ENCODE measurements at places on chromosomes 6 and 20.

- H3K4me3 ChIP-seq, result peak overlapping the region; percentile 18
- H3K27me3 ChIP-seq, result peaks cover 10% of the 10 kb centered on the region
- H3K4me1 ChIP-seq, result peaks cover 32% of the 10 kb centered on the region
- peak overlapping the region; percentile 72 for H3K27ac ChIP-seq
These were observed 166.5 kb downstream of the TSHZ2 start for GRCh38 chr20:53138454-53139262.

- H3K27ac ChIP-seq, result no peak overlapping the region
- H3K4me3 ChIP-seq, result no peak overlapping the region
- no peak for DNase-seq
- H3K36me3 ChIP-seq, result peaks cover 5% of the 10 kb centered on the region
- no peaks in the 10 kb centered on the region for H3K4me1 ChIP-seq
- no peaks in the 10 kb centered on the region for H3K27me3 ChIP-seq
These were observed 186.2 kb upstream of the GJE1 start for GRCh38 chr6:141946502-141946901.

- no peak for DNase-seq
- peak overlapping the region; percentile 43 for H3K4me3 ChIP-seq
These were observed 27.3 kb upstream of the ZNF184 start for GRCh38 chr6:27500177-27500576.

GRCh38 chr20:31496761-31497295, 17.4 kb upstream of the HM13 start:
- no peaks in the 10 kb centered on the region for H3K36me3 ChIP-seq
- H3K4me3 ChIP-seq, result no peak overlapping the region
- H3K27ac ChIP-seq, result no peak overlapping the region

GRCh38 chr20:10318291-10319024, 99.8 kb downstream of the SNAP25 start:
- H3K36me3 ChIP-seq, result no peaks in the 10 kb centered on the region
- no peak overlapping the region for H3K4me3 ChIP-seq
- no peaks in the 10 kb centered on the region for H3K4me1 ChIP-seq
- H3K27ac ChIP-seq, result no peak overlapping the region

GRCh38 chr6:28960846-28961500, 37.2 kb upstream of the TRIM27 start:
- H3K4me3 ChIP-seq, result no peak overlapping the region
- no peak overlapping the region for H3K27ac ChIP-seq
- no peak for DNase-seq
- H3K27me3 ChIP-seq, result peaks cover 26% of the 10 kb centered on the region

DNA sequence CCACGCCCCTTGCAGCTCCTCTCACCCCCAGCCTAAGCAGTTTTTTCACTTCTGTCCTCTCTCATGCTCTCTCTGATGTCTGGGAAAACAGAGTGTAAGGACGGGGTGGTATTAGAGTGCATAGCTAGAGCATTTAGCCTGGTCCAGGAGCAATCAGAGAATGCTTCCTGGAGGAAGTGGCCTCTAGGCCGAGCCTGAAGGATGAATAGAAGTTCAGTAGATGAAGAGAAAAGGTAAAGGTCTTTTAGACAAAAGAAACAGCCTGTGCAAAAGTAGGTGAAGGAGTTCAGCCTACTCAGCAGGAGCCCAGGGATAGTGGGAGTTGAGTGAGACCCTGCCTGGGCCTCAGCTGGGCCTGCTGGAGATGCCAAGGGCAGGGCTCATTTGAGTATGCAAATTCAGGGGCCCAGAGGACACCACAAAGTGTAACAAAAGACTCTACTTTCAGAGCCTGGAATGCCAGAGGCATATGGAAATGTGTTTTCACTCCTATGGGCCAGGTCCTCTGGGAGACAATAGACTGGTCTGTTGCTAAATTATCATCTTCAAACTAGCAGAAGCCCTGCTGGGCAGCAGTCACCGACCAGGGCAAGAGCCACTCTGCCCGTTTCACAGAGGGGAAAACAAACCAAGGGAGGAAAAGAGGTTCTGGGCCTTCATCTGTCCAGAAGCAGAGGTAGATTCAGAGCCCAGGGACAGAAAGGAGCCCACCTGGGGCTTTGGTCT, 19.7 kb upstream of the TM9SF4 start:
- no peaks in the 10 kb centered on the region for H3K36me3 ChIP-seq
- no peak overlapping the region for H3K27ac ChIP-seq
- H3K4me1 ChIP-seq, result peaks cover 19% of the 10 kb centered on the region
- H3K4me3 ChIP-seq, result no peak overlapping the region

DNA sequence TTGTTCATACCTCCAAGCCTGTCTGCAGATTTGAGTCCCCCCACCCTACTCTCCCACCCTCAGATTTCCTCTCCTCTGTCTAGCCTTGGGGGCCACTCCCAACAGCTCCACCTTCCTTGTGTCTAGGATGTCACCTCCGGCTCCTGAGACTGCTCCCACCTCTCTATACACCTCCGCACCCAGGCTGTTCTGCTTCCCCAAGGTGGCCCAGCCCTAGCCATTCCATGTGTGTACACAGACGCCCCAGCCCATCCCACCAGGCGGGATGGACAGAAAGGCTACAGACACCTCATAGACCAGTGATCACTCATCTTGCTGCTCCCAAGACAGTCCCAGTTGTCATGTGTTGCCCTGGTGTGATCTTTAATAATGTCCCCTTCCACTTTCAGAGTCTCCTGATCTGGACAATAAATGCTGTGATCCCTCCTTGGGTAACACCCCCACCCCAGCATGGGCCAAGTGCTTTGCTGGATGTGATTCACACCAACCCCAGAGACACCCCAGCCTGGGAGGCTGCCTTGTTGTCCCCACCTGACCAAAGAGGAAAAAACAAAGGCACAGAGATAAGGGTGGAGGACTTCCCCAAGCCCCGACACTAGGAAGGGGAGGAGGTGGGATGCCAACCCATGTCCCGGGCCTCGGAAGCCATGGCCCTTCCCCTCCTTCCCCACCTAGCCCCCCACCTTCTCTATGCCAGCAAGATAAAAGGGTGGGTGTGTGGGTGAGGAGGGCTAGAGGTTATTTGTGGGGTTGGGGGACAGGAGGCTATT, 36.1 kb downstream of the MDFI start:
- no peaks in the 10 kb centered on the region for H3K36me3 ChIP-seq
- no peaks in the 10 kb centered on the region for H3K4me1 ChIP-seq
- peaks cover 16% of the 10 kb centered on the region for H3K27me3 ChIP-seq
- no peak overlapping the region for H3K27ac ChIP-seq

GRCh38 chr6:34157851-34158250, 12.0 kb upstream of the GRM4 start:
- no peak overlapping the region for H3K27ac ChIP-seq
- H3K4me1 ChIP-seq, result peaks cover 5% of the 10 kb centered on the region
- H3K4me3 ChIP-seq, result no peak overlapping the region
- H3K27me3 ChIP-seq, result peaks cover 12% of the 10 kb centered on the region
- peaks cover 2% of the 10 kb centered on the region for H3K36me3 ChIP-seq

GRCh38 chr6:77073410-77073760, 389.9 kb downstream of the HTR1B start:
- peaks cover 2% of the 10 kb centered on the region for H3K36me3 ChIP-seq
- H3K27me3 ChIP-seq, result no peaks in the 10 kb centered on the region
- H3K4me3 ChIP-seq, result no peak overlapping the region
- H3K27ac ChIP-seq, result no peak overlapping the region
- no peak for DNase-seq

DNA sequence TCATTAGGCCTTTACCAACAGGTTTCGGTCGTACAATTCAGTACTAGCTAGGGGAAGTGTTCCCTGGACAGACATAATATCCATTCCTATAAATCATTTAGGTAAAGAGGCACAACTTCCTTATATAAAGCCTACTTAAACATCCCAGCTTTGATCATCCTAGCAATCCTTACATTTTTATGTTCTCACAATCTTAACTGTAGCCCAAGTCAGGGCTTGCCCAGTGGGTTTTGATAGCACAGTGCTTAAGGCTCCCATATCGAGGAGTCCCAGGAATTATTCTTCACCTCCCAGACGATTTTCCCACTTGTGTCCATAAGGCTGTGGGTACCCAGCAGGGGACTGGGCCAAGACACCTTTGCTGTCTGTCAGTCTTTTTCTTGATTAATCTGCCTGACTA, 63.2 kb downstream of the E2F3 start:
- no peak overlapping the region for H3K4me3 ChIP-seq
- H3K4me1 ChIP-seq, result peaks cover 27% of the 10 kb centered on the region
- H3K36me3 ChIP-seq, result peaks cover 23% of the 10 kb centered on the region
- no peaks in the 10 kb centered on the region for H3K27me3 ChIP-seq

DNA sequence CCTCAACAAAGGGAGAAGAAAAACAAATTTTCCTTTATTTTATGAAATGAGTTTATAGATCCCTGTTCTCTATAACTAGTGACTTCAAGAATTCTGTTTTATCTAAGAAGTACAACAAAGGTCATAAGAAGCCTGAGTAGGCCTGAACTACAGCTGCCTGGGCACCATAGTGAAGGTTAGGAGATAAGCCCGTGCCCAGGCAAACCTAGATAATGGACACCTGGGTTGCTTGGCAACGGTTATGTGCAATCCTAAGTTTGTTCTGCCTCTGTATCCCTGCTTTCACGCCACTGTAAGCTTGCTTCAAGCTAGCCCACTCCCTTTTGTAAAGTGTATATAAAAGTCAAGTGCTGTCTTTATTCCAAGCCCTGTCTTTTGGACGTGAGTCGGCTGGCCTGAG, 23.2 kb downstream of the SCGN start:
- peaks cover 34% of the 10 kb centered on the region for H3K27me3 ChIP-seq
- no peak for DNase-seq
- H3K4me3 ChIP-seq, result no peak overlapping the region
- no peaks in the 10 kb centered on the region for H3K36me3 ChIP-seq
- H3K27ac ChIP-seq, result no peak overlapping the region

GRCh38 chr6:164569509-164569908, 739.9 kb downstream of the C6orf118 start:
- H3K36me3 ChIP-seq, result no peaks in the 10 kb centered on the region
- no peaks in the 10 kb centered on the region for H3K27me3 ChIP-seq
- no peak overlapping the region for H3K4me3 ChIP-seq
- DNase-seq, result no peak
- no peaks in the 10 kb centered on the region for H3K4me1 ChIP-seq

DNA sequence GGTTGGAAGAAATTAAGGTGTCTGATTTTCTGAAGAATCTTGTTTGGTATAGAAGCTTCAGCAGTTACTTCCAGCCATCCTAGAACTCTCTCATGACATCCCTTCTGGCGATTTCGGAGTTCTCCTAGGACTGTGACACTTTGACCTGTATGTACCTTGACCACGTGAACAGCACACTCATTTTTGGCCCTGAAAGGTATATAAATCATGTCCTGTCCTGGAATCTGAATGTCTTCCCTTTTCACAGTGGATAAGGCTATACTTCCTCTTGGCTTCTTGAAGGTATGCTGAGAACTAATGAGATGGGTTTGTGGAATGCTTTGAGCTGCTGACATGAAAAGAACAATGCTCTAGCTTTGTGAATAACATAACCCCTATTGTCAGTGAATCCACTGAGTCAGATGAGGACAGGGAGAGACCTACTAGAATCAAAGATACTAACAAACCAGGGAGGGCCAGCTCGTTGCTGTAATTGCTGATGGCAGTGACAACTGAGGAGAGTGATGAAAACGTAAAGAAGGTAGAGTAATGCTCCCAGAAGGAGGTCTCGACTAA, 6.0 kb upstream of the ZDHHC14 start:
- DNase-seq, result no peak
- peaks cover 26% of the 10 kb centered on the region for H3K27me3 ChIP-seq
- H3K36me3 ChIP-seq, result no peaks in the 10 kb centered on the region
- H3K4me1 ChIP-seq, result peaks cover 20% of the 10 kb centered on the region
- H3K27ac ChIP-seq, result no peak overlapping the region

- H3K27me3 ChIP-seq, result no peaks in the 10 kb centered on the region
- no peaks in the 10 kb centered on the region for H3K36me3 ChIP-seq
- no peak for DNase-seq
- H3K27ac ChIP-seq, result no peak overlapping the region
- H3K4me1 ChIP-seq, result no peaks in the 10 kb centered on the region
These were observed 197.3 kb downstream of the CENPW start for GRCh38 chr6:126537061-126537816.

GRCh38 chr20:63234693-63235398, 859 bp upstream of the BIRC7 start:
- DNase-seq, result no peak
- H3K27ac ChIP-seq, result no peak overlapping the region
- no peaks in the 10 kb centered on the region for H3K4me1 ChIP-seq

- no peak overlapping the region for H3K4me3 ChIP-seq
- H3K27ac ChIP-seq, result no peak overlapping the region
- peak; percentile 2 for DNase-seq
- H3K4me1 ChIP-seq, result no peaks in the 10 kb centered on the region
These were observed 15.0 kb downstream of the OR2B3 start for GRCh38 chr6:29071831-29072723.

- no peak for DNase-seq
- H3K27me3 ChIP-seq, result no peaks in the 10 kb centered on the region
- peaks cover 68% of the 10 kb centered on the region for H3K4me1 ChIP-seq
- peak overlapping the region; percentile 15 for H3K4me3 ChIP-seq
These were observed 50.8 kb downstream of the GFOD1 start for GRCh38 chr6:13436399-13437217.

DNA sequence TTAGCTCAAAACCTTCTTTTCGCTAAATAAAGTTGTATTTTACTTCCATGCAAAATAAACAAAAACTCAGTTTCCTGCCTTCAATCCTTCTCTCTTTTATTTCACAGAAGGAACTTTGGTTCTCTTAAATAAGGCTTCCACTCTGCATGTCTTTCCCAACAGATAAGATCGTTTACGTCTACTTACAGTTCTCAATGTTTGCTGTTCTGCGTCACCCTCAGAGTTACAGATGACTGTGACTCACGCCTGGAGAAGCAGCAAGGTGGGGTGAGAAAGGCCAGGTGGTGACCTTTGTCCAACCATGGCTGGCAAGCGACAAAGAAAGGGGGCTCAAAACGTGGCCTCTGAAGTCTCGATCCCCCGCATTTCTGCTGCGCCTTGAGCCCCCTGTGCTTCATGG, 51.4 kb upstream of the RPS6KA2 start:
- no peak for DNase-seq
- no peaks in the 10 kb centered on the region for H3K27me3 ChIP-seq
- no peaks in the 10 kb centered on the region for H3K4me1 ChIP-seq
- H3K4me3 ChIP-seq, result no peak overlapping the region

DNA sequence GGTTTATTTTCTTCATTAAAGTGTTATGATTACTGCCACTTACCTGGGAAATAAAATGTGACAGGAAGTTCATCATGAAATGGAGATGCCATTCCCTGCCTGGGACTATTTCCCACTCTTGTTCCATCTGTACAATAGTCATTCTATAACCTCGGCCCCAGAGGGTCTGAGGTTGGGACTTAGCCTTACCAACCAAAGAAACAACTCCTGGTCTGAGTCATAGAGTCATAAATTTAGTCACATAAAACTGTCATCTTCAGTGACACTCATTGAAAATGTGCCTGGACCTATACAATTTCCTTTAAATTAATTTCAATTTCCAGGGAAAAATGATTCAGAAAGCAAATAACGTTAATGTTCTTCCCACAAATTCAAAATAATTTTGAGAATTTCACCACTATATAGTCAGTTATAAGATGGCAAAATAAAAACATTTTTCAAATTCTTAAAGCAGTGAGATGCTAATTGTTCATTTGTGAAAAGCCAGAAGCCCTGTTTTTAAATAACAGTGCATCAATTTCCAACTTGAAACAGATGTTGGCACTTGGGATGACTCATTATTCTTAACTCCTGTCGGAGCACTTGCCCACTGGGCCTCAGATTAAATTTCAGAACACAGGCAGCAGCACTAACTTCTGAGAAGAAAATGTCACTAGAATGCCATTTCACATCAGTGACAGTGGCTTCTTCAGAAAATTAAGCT, 201.2 kb upstream of the SMLR1 start:
- peaks cover 2% of the 10 kb centered on the region for H3K36me3 ChIP-seq
- peak; percentile 36 for DNase-seq
- no peak overlapping the region for H3K4me3 ChIP-seq
- H3K4me1 ChIP-seq, result peaks cover 62% of the 10 kb centered on the region
- peak overlapping the region; percentile 84 for H3K27ac ChIP-seq
- no peaks in the 10 kb centered on the region for H3K27me3 ChIP-seq

GRCh38 chr20:33601861-33602260, 60.3 kb upstream of the C20orf144 start:
- H3K27me3 ChIP-seq, result no peaks in the 10 kb centered on the region
- no peaks in the 10 kb centered on the region for H3K36me3 ChIP-seq
- DNase-seq, result no peak
